Activated CD4-positive, alpha-beta T cell treated with anti-CD3 and anti-CD28 coated beads for 1 hour (primary cell): ENCODE measurements at places on chromosomes 12 and 14.

- DNase-seq: no peak
These were observed 3.4 kb downstream of the PTHLH start for GRCh38 chr12:27968972-27969623.

GRCh38 chr12:87160848-87161601 is 868.2 kb downstream of the C12orf50 start:
- no peak for DNase-seq

- DNase-seq: no peak
These were observed 73.7 kb downstream of the CIT start for GRCh38 chr12:119803381-119803791.

DNA sequence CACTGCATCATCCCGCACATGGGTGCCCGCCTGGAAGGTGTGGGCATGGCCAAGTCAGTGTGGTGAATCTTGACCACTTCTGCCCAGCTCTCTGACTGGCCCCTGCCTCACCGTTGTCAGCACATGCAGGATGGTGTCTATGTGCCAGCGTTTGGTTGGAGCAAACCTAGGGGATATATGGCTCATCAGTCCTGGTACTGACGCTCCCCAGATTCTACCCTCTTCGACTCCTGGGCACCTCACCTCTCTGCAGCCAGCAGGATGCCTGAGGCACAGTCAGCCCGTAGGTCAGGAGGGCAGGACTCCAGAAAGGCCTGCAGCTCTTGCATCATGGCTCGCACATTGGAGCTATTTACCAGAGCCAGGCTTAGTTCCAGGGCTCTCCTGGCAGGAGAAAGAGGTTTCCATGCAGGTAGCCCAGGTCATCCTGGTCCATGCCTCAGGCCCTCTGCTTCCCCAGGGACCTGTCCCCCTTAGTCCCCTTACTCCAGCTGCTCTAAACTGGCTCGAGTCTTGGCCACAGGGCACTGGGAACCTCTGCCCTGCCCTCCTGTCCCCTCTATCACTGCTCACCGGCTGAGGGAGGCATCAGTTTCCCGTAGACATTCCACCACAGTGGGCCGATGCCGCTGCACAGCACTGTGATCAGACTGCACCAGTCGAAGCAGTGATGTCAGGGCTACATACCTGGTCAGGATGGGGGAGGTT is 4.0 kb downstream of the AP1G2 start:
- DNase-seq: no peak

DNA sequence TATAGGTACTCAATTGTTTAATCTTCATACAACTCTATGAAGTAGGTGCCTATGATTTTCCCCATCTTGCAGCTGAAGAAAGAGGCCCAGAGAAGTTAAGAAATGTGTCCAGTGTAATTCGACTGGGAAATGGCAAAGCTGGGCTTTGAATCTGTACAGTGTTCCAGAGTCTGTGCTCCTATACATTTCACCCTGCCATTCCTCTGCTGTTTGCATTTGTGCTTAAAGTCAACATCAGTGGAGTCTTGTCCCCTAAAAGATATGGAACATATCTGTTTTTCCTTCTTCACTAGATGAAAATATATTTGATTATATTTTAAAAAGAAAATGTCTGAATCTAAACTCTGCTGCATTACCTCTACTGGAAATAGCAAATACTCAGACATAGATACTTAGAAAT is 88.6 kb downstream of the SEC23A start:
- DNase-seq: no peak

- no peak for DNase-seq
These were observed 25.4 kb downstream of the AP5M1 start for GRCh38 chr14:57293866-57294837.

DNA sequence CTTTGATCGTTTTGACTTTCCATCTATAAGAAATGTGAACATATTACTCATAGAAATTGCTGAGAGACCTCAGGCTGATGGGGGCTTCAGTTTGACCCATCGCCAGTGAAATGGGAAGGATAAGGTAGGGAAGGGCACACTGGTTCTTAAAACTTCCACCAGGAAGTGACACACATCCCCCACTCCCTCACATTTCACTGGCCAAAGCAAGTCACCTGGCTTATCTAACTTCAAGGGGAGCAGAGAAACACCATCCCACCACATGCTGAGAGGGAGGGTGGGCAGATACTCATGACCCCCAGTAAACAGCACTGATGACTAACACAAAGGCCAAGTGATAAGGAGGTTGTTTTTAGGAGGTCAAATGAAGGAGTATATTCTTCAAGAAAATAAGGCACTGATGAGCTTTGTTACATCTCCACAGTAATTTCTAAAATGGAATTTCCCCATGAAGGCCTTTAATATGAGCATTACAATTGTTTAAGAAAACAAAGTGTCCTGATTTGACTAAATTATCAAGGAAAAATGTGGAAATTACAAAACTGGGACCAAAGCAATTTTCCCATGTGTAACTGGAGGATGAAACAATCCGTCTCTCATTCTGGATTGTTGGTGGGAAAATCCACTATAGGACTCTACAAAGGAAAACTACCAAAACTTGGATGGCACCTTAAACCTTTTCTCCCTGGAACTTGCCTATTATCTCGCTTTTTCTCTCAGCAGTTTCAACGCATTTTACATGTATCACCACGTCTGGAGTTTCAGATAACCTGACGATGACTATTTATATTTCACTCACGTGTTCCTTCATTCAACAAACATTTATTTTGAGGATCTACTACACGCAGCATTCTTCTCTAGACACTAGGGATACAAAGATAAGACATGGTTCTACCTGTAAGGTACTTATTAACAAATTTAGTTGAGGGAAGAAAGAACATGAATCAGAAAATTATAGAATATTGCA is 91.8 kb upstream of the EEA1 start:
- no peak for DNase-seq

- DNase-seq: no peak
These were observed 12.7 kb downstream of the SLC11A2 start for GRCh38 chr12:51013441-51013840.

DNA sequence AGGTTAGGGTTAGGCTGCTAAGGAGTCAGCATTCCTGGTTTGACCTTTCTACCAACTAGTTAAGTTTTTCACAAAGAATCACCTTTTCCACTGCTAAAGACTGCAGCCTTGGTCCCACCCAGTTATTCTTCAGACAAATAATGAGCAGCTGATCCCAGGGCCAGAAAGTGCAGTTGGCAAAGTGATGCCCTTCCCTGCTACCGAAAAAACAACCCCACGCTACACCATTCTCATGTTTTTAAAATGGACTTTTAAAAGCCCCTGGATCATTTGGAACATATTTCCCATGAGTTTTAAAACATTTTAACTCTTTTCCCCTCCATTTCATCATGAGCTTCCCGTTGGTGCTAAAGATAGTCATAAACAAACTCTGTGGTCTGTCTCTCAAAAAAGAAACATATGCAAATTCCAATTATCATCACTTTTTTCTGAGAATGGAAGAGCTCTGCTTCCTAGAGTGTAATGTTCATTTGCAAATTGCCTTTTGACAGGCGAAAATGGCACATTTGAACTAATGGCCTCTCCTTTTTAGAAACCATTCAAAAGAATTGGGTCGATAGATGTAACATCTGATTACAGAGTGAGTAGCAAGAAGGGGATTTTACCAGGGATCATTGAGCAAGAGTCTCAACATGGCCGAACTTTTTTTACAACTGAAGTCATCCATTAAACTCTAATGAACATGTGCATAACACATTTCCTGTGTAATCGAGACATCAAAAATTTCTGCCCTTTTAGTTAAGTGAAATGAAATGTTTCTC is 129.3 kb upstream of the RAP1B start:
- DNase-seq: no peak
